ENCODE measurements at places on chromosomes 11 and 22. TPM values are rescaled to one million over a fixed set of nuclear protein-coding genes. Genes with fewer than 3 reads are reported as not detected.
A peak's percentile ranks its signal among the peaks of the same experiment; 100 is the strongest.

GRCh38 chr22:45777046-45777851 lies 105.6 kb downstream of the ATXN10 start:
- no peak for DNase-seq

Gene MS4A7
- polyA plus RNA-seq: not detected

- DNase-seq: peak; percentile 71
These were observed 682.6 kb downstream of the KCNA4 start for GRCh38 chr11:29333993-29334775.

GRCh38 chr11:72039031-72039855 lies 40.5 kb downstream of the IL18BP start:
- DNase-seq: peak; percentile 7
